Inflammatory macrophage treated with lipopolysaccharide for 1 hour (primary cell): ENCODE measurements at places on chromosomes 5 and 9.

DNA sequence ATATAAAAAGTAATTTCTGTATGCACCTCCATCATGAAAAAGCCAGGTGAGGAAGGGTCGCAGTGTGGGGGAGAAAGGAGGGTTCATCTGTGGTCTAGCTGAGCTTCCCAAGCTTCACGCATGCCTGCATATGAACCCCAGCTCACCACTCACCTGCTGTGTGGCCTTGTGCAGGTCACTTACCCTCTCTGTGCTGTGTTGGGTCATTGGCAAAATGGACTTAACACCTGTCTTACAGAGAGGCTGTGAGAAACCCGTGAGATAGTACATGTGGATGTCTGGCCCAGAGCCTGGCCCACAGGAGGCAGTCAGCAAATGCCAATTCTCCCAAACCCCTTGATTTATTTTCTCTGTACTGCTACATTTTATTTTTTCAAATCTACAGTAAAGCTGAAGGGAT lies 88.9 kb downstream of the GABBR2 start:
- DNase-seq = no peak

GRCh38 chr9:68515326-68516017 lies 25.2 kb downstream of the TMEM252 start:
- no peak for DNase-seq

GRCh38 chr9:126097679-126098078 lies 228.9 kb upstream of the MVB12B start:
- no peak for DNase-seq

- DNase-seq = no peak
Measured at GRCh38 chr5:102718819-102719218, 36.3 kb upstream of the PAM start.

- no peak for DNase-seq
Measured at GRCh38 chr9:120947222-120947621, 20.6 kb upstream of the TRAF1 start.

DNA sequence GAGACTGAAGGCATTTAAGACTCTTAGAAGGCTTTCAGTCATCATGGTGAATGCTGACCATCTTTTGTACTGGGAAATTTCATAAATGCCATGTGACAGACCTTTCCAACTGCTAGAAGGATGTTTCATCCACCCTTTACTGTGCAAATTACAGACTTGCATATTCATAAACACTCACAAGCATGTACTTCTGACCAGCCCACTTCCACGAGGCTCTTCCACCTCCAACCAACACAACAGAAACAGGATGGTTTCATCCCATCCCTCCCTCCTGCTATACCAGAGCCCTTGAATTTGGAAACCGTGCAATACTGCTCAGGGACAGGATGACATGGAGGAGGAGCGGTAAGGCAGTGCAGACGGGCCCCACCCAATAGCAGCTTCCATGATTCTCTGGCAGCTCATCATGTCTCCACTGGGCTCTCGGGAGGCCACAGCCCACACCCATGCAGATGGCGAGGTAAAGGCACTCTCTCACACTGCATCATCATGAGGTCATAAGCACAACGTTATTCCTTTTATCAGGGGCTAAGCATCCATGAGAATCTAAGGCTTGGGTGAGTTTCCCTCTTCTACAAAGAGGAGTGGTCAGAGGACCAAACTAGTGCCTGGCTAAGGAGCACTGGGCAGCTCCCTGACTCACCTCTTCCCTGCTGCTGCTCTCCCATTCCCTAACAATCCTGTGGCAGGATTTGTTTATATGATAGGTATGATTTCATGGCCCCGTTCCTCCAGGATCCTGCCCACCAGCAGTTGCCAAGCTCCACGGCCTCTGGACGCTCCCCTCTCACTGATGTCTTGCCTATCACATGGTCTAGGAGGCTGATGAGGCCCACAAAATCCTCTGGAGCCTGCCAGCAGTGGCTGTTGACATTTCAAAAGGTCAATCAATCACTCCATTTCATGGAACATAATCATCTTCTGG lies 94.4 kb upstream of the FSTL4 start:
- DNase-seq = no peak

GRCh38 chr5:128349044-128349858 lies 188.8 kb downstream of the FBN2 start:
- DNase-seq = no peak

GRCh38 chr9:88497224-88497623 lies 37.8 kb upstream of the NXNL2 start:
- no peak for DNase-seq
